ENCODE measurements at places on chromosomes 7 and 10.

DNA sequence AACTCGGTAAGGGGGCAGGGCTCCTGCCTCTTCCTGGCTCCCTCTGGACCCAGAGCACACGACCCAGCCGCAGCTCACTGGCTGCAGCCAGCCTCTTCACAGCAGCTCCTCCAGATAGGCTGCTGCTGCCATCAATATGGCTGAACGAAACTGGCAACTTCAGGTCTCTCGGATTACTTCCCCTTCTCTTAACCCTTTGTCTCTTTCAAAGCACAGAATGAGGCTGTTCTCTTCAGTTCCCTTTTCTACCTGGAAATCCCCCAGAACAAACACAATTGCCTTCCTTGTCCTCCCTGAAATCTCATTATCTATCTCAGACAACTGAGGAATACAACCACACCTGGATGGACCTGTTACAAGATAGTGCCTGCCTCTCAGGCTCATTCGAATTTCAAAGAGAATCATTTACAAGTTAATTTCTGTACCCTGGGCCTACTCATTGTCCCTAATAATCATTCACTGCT is 193.4 kb upstream of the MBL2 start:
- DNase-seq, result no peak

DNA sequence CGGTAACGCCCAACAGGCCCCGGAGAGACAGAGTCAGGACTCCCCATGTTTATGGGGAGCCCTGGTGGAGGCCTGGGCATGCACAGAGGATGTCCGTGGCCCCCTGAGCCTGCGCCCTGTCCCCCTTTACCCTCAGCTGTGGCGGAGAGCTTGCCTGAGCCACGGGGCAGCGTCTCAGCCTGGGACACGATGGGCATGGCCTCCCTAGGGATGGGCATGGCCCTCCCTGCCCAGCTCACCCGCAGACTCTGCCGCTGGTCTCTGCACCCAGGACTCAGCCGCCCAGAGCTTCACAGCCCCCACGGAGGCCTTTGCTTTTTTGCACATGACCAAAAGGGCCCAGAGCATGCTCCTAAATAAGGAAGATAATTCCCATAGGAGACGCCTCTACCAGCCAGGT is 394.2 kb downstream of the PTPRN2 start:
- no peak for DNase-seq

GRCh38 chr7:68258609-68259008 is 1262.0 kb downstream of the TYW1 start:
- no peak for DNase-seq

- no peak for DNase-seq
Measured at GRCh38 chr10:47154762-47155161, 145.2 kb upstream of the GDF10 start.

GRCh38 chr7:128112781-128113221 is 81.6 kb upstream of the LRRC4 start:
- DNase-seq, result no peak

GRCh38 chr7:146115851-146116520 is 615 bp upstream of the CNTNAP2 start:
- peak; percentile 70 for DNase-seq

DNA sequence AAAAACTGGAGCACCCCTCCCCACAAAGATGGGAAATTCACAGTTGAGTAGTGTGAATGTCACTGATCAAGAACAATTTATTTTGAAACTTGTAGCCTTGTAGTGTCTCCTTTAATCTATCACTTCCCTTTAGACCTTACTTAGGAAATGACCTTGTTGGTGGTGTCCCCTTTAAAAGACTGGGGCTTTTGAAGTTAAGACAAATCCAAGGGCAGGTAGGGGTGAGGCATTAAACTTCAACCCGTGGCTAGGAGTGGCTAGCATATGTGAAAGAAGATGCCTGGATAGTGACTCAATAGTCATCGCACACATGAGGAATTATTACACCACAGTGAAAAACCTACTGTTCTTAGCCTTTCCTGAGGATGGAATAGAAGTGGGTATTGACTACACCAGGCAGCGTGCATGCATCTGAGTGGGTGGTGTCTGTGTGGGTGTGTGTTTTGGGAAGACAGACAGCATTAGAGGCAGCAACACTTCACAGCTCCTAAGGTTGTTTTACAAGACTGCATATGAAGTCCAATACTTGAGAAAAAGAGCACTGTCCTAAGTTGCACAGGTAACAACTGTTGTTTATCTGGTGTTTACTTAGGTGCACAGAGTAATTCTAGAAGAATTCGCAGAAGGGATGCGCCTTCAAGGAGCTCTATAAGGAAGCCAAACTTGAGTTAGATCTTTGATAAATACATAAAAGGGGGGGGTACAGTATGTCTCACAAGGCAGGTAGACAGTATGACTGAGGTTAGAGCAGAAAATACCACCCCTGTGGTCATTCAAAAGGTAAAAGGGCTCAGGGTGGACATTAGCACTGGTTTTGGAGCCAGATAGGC is 32.9 kb downstream of the ABLIM1 start:
- DNase-seq, result no peak

- no peak for DNase-seq
Measured at GRCh38 chr10:59580026-59580863, 129.4 kb downstream of the SLC16A9 start.

GRCh38 chr10:117542706-117543224 is at the start of gene EMX2:
Gene EMX2, plus strand, starts transcription at chr10:117542746. Its CDS starts 522 bp downstream, at chr10:117543268.
- no peak for DNase-seq

DNA sequence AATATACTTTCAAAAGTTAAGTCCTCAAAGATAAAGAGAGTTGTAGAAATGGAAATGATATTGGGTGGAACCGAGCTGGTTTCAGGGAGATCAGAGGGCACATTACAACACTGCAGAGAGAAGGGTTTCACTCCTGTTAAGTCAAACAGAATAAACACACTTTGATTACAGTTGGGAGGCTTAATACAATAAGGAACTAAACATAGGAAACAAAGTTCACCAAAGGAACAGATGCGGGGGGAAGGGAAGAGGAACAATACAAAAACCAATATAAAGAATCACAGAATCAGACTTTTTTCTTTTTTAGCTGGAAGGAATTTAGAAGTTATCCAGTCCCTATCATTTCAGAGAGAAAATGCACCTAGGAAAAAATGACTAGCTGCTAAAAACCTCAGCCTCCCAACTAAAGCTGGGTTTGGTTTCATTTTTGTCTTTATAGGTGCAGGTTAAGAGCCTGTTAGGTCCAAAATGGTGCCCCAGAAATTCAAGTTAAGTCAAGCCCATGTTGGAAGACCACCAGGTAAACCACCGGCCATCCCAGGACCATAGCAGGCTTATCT is 81.9 kb downstream of the DNMBP start:
- DNase-seq, result no peak

DNA sequence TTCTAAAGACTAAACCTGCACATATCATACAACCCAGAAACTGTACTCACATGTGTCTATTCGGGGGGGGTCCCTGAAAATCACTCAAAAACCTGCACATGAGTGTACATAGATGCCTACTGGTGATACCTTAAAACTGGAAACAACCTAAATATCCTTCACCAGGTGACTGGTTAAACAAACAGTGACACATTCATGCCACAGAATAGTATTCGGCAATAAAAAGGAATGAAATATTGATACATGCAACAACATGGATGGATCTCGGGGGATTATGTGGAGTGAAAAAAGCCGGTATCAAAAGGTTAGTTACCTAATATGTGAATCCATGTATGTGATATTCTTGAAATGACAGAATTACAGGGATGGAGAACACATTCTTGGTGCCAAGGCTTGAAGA is 32.1 kb upstream of the EGFR start:
- no peak for DNase-seq

DNA sequence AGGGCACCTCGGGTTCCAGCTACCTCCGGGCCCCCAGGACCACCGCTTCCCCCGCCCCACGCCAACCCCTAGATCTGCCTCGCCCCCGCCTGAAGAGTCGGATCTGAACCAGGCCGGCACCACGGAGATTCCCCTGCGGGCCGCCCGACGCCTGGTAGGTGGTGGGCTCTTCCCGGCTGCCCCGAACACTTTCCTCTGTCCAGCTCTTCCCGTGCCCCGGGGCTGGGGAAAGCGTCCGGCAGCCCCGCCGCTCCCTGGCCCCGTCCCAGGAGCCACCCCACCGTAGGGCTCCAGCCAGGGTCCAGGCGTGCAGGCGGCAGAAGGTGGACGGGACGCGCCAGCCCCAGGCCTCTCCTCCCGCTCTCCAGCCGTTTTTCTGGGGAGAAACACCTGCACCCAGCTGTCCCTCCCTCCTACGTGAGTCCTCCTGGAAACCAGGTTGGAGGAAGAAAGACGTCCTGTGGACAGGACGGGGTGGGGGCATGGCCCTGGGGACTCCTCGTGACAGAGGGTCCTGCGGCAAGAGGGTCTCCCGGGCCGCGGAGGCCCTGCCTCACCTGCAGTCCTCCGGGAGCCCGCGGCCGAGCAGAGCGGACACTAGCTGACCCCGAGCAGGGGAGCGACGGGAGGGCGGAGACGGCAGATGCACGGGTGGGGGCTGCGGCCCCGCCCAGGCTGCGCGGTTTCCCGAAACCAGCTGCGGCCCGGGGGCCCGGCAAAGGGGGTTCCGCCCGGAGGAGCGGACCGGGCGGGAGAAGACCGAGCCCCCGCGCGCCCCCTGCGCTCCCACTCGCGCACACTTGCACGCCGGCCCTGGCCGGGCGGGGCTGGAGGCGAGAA is at the start of gene TMEM176B:
Gene TMEM176B, minus strand, starts transcription at position 624 of the 840 bp plus-strand sequence. CDS start 3,795 bp downstream, outside the sequence.
- no peak for DNase-seq

DNA sequence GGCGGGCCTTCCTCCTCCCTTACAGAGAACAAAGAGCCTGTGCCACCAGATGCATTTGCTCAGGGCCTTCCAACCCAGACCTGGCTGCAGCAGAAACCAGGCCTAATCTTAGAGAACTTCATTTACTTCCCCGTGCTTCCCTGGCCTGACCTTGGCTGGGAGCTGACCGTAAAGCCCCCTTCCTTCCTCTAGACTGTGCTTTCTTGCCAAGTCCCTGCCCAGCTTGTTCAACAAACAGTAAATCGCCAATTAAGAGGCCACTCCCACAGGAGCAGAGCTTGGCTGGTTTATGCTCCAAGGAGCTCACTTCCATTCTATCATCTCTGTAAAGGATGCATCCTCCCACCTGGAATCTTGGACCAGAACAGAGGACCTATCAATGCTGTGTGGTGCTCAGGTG is 110.9 kb downstream of the COL13A1 start:
- no peak for DNase-seq

DNA sequence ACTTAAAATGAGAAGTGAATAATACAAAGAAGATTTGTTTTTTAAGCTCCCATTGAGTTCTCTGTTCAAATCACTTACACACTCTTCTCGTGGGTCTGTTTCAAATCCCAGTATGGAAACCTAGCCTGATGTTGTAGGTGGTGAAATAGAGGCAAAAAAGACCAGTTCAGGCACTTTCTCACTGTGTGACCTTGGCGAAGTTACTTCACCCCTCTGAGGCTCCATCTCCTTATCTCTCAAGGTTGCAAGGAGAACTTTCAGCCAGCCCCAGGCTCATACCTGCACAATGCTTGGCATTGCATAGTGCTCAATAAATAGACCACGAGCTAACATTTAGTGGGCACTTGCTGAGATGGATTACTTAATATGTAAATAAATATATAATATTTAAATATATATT is 90.1 kb downstream of the PRLHR start:
- DNase-seq, result no peak

DNA sequence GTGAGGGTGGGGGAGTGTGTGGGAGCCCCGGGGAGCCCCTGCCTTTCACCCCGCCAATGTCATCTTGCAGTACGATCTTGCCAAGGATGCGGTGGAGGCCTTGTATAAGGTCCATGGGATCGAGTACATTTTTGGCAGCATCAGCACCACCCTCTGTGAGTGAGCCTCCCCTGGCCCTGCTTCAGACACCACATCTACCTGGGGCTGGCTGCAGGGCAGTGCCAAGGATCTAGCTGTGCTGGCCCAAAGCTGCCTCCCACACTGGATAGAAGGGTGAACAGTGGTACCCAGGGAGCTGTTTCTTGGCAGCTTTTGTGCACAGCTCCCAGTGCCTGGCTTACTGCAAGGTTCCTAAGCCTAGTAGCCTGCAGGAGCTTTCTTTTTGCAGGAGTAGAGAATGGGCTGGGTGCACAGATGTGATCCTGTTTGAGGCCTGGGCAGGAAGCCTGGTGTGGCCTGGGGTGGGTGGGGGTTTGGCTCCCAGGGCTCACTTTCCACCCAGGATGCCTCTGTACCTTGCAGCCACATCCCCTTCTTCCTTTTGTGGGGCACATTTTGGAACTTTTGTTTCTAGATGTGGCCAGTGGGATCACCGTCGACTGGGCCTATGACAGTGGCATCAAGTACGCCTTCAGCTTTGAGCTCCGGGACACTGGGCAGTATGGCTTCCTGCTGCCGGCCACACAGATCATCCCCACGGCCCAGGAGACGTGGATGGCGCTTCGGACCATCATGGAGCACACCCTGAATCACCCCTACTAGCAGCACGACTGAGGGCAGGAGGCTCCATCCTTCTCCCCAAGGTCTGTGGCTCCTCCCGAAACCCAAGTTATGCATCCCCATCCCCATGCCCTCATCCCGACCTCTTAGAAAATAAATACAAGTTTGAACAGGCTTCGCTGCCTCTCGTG is 12.2 kb upstream of the CPA1 start:
- no peak for DNase-seq

DNA sequence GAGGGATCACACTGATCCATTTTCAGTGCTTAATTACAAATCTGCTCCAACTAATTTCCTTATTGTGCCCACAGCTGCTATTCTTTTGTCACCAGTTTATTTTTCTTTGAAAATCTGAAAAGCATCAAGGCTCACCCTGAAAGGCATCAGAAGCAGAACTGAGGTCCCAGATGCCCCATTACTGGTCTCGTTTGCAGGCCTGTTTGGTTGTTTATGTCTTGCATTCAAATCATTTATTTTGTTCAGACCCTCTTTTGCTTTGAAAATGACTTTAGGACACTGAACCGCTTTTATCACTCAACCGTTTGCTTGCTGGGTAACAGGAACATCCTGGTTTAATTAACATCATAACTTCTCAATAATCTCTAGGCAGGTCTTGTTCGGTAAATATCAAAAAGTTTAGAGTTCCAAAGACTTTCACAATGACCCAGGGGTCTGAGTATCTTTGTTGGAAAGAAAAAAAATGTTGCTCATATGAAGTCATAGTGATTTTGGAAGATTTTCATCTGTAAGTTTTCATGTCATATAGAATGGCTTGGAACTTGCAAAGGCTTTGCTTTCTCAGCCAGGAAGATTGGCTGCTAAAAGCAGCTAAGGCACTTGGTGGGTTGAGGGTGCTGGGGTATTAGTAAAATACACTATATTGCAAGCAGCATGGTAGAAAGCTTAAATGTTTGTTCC is 398.3 kb upstream of the NPVF start:
- no peak for DNase-seq

DNA sequence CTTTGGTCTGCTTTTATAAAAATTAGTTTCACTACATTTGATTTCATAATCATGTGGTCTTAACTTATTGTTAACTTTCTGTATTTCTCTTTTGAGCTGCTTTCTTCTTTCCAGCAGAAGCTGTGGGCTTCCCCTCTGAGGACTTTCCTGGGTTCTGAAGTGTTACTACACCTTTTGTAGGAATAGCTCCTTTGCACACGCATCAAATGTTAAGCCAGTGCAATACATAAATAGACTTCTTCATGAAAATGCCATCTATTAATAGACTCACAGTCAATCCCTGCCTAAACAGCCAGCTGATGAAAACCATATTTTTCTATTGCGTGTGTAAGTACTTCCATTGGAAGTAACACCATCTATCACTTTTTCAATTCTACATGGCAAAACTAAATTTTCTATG is 1.5 kb downstream of the ABCB4 start:
- no peak for DNase-seq

- peak; percentile 19 for DNase-seq
Measured at GRCh38 chr10:44180321-44181168, 204.4 kb downstream of the CXCL12 start.

- no peak for DNase-seq
Measured at GRCh38 chr7:4753598-4754432, 21.6 kb upstream of the AP5Z1 start.

GRCh38 chr7:101626069-101626671 is 2.9 kb downstream of the MYL10 start:
- DNase-seq, result no peak
